ENCODE measurements at places on chromosomes 3 and 15.

DNA sequence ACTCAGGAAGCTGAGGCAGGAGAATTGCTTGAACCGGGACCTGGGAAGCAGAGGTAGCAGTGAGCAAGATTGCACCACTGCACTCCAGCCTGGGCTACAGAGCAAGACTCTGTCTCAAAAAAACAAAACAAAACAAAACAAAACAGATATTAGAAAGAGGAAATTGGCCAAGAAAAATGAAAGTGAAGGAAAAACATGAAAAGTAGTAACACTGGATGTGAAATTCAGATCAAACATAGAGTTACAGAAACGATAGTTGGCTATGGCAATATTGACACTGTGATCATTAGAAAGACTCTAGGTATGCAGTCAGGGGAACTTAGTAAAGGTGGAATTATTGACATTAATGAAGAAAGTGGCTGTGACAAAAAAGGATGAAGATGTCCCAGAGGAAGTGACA lies 13.2 kb upstream of the TIPARP start:
- DNase-seq: no peak

DNA sequence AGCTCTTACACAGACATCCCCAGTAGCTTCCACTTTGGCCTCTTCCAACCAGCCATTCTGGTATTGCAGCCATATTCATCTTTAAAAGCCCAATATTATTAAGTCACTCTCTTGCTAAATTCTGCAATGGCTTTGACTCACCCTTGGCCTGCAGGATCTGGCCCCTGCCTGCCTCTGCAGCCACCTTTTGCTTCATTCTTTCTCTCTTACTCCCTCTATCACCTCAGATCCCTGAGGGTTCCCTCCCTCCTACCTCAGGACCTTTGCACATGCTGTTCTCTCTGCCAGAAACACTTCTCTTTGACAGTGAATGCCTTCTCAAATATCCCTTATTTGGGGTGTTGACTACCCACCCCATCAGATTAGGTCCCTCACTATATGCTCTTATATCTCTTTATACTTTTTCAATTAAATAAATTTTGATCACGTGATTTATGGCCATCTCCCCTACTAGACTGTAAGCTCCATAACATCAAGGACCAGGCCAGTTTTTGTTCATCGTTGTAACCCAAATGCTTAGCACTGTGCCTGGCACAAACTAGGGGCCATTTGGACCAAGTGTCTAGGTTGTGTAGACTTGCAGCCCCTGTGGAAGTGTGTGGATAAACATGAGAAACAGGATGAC lies 32.3 kb upstream of the UBE2Q2 start:
- DNase-seq: no peak

DNA sequence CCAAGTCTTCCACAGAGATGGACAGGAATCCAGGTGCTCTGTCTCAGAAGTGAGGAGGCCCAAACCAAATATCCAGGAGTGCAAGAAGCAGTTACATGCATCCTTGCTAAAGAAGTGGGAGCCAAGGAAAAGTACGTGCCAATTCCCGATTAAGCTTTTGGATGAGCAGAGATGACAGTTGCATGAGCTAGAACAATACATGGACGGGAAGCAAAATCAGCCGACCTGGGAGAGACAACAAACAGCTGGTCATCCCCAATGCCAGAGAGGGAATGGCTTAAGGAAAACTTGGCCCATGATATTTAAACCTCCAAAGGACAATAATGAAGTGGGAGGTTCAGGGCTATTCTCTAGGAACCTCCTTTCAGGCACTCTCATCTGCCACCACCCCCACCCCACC lies 86.0 kb upstream of the ABHD17C start:
- DNase-seq: no peak

GRCh38 chr3:136804141-136804540 lies 14.8 kb upstream of the SLC35G2 start:
- no peak for DNase-seq

GRCh38 chr3:29090912-29091597 lies 189.8 kb upstream of the RBMS3 start:
- no peak for DNase-seq

- no peak for DNase-seq
Measured at GRCh38 chr3:98746122-98746521, 17.0 kb upstream of the ST3GAL6 start.

Data from fibroblast of skin of back (primary cell).